Fibroblast of skin of right biceps (primary cell): ENCODE measurements at places on chromosomes 2 and 18.
A peak's percentile ranks its signal among the peaks of the same experiment; 100 is the strongest.

GRCh38 chr2:191922736-191923651 is 76.1 kb upstream of the CAVIN2 start:
- no peak for DNase-seq

GRCh38 chr2:133434959-133435668 is 133.1 kb downstream of the NCKAP5 start:
- peak; percentile 72 for DNase-seq

- DNase-seq, result no peak
Measured at GRCh38 chr2:221552291-221552690, 19.8 kb downstream of the EPHA4 start.

DNA sequence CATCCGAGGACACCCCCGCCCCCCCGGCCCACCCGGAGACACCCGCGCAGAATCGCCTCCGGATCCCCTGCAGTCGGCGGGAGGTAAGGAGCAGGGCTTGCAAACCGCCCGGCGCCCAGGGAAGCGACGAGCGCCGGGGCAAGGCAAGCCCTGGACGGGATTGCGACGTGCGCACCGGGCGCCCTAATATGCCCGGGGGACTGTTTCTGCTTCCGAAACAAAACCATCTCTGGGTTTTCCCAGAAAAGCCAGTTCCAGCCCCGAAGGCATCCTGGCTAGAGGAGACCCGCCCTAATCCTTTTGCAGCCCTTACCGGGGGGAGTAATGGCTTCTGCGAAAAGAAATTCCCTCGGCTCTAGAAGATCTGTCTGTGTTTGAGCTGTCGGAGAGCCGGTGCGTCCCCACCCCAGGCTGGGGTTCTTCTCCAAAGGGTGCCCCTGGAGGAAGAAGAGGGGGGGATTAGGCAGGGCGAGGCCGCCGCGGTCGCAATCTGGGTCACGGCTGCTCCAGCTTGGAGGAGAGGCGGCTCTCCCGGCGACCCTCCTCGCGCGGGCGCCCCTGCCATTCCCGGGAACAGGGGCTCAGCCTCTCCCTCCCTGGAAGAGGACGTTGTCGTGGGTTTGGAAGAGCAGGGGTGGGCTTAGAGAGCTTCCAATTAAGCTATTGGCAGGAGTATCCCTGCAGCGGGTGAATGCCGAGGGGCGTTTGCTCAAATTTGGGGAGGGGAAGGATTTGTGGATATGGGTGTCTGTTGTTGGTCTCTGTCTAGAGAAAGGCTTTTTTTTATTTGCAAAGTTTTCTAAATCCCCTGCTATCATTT is 521 bp downstream of the MYCN start:
- DNase-seq, result no peak

DNA sequence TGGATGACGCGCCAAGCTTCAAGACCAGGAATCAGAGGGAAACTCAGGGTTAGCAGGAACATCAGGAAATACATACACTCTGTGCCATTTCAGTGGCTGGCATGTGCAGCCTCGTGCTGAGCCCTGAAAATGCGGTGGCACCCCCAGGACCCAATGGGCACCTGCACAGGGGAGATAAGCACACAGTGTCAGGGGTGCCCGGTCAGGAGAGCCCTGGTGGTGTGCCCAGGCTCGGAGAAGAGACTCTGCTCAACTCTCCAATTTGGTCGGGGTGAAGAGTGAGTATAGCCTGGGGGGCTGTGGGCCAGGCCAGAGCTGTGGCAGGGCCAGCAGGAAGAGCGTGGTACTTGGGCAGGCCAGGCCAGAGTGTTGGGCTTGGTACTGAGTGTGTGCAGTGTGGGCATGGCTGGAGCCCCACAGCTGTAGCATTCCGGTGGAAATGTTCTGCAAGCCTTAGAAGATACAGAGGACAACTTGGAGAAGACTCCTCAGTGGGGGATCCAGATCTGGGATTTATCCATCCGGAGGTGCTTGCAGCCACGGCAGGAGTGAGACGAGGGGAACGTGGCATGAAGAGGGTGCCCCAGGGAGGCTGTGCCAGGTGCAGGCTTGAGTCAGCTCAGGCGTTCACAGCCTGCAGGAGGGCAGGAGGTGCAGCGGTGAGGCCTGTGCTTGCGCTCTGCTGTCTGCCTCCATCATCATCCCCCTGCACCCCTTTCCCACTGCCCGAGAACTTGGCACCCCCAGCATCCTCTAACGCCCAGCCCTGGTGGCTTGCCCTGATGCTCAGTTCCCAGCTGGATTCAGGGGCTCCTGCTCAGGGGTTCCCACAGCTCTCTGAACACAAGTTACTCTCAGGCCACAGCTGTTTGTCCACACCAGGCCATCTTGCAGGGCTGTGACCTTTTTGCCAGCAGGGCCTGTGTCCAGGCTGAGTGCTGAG is 451.7 kb upstream of the HS6ST1 start:
- no peak for DNase-seq

GRCh38 chr2:149027590-149028250 is 10.8 kb upstream of the LYPD6B start:
- DNase-seq, result no peak

DNA sequence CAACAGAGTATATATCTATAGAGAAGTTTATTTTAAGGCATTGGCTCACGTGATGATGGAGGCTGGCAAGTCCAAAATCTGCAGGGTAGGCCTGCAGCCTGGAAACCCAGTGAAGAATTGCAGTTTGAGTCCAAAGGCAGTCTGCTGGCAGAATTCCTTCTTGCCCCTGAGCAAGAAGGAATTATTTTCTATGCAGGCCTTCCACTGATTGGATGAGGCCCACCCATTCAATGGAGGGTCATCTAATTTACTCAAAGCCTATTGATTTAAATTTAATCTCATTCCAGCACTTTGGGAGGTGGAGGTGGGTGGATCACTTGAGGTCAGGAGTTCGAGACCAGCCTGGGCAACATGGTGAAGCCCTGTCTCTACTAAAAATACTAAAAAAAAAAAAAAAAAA is 30.4 kb upstream of the C18orf32 start:
- DNase-seq, result no peak

- peak; percentile 55 for DNase-seq
Measured at GRCh38 chr2:17303521-17303920, 214.7 kb downstream of the RAD51AP2 start.

- no peak for DNase-seq
Measured at GRCh38 chr2:215379948-215380347, 55.9 kb downstream of the FN1 start.

DNA sequence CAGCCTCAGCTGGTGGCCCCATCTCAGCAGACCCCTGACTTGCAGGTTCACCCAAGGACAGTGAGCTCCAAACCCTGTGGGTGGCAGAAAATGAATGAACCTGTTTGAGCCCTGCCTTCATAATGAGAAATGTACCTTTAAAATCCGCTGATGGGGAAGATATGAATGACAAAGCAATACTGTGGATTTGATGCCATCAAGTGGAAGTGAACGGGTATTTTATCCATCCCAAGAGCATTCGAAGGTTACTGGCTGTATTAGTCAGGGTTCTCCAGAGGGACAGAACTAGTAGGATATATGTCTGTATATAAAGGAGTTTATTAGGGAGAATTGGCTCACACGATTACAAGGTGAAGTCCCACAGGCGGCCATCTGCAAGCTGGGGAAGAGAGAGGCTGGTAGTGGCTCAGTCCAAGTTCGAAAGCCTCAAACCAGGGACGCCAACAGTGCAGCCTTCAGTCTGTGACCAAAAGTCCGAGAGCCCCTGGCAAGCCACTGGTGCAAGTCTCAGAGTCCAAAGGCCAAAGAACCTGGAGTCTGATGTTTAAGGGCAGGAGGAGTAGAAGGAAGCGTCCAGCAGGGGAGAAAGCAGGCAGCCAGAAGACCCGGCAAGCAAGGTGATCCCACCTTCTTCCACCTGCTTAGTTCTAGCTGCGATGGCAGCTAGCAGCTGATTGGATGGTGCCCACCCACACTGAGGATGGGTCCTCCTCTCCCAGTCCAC is 32.1 kb downstream of the TOGARAM2 start:
- DNase-seq, result no peak

GRCh38 chr2:171592036-171592555 is 69.8 kb downstream of the CYBRD1 start:
- no peak for DNase-seq

DNA sequence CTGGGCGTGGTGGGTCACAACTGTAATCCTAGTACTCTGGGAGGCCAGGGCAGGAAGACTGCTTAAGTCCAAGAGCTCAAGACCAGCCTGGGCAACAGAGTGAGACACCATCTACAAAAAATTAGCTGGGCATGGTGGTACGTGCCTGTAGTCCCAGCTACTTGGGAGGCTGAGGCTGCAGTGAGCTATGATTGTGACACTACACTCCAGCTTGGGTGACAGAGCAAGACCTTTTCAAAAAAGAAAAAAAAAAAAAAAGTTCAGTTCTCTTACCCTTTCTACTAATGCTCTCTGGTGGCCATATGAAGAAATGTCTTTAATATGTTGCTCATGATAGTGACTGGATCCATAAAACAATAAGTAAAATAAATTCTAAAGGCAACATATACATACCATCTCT is 14.9 kb downstream of the TYW5 start:
- DNase-seq, result peak; percentile 20

DNA sequence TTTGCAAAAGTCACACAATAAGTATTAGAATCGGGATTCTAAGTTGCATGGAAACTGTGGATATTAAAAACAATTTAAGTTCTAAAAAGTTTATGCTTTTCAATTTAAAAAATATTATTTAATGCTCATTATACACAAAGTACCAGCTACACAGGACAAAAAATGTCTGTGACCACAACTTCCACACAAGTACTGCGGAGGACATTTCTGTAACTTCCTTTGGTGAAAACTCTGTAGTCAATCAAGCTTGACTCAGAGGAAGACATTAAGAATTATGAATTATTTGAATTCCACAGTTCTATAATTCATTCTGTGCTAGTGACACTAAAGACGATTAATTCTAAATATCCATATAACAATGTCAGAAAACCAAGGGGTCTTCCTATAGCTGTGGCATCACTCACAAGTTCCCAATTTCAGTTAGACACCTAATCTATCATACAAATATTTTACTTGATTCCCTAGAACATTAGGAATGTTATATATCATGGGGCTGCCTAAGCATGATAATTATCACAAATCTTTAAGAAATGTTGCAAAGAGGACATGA is 120.5 kb downstream of the AFF3 start:
- DNase-seq, result peak; percentile 73

DNA sequence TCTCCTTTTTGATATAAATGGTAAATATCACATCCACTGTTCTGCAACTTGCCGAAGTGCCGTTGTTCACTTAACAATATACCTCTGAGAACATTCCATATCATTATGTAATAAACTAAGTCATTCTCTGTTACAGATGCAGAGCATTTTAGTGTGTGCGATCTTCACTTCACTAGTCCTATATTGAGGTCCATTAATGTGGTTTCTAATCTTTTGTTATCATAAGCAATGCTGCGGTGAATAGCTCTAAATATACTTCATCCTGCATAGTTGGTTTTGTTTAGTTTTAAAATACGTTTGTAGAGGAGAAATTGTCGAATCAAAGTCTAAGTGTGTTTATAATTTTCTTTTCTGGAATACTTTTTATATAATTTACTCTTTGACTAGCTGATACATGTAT is 280.3 kb upstream of the TRIB2 start:
- DNase-seq, result no peak

DNA sequence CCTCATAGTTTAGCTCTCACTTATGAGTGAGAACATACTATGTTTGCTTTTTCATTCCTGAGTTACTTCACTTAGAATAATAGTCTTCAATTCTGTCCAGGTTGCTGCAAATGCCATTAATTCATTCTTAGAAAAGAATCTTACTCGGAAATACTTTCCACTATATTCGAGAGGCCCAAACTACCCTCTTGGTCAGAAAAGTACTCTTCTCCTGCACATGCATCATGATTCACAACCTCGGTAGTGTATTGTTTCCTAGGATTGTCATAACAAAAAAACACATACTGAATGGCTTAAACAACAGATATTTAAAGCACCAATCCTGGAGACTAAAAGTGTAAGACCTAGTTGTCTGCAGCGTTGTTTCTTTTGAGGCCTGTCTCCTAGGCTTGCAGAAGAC is 364.0 kb upstream of the SLC14A2 start:
- DNase-seq, result peak; percentile 32

GRCh38 chr2:229922449-229923386 is at the start of gene FBXO36:
TSS of gene FBXO36 (plus strand) at chr2:229922503. CDS start at chr2:229922514, 11 bp downstream.
- DNase-seq, result peak; percentile 64

- DNase-seq, result peak; percentile 79
Measured at GRCh38 chr2:200756618-200757321, 54.9 kb upstream of the BZW1 start.

GRCh38 chr18:77314511-77314910 is 64.9 kb downstream of the GALR1 start:
- no peak for DNase-seq

DNA sequence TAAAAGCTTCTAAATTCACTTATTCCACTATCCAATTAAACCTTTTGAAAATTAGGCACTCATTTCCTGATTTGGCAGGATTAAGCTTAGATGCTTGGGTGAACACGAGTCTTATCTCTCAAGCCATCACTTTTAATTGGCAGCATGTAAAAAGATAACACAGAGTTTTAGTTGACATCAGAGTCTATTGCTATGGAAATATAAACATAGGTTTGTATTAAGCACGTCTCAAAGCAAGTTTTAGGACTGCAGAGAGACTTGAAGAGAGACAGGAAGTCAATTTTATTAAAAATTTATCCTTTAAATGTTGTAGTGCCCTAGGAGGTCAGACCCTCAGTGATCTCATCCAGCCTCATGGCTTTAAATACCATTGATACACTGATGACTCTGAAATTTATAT is 5.6 kb downstream of the RBKS start:
- DNase-seq, result no peak

DNA sequence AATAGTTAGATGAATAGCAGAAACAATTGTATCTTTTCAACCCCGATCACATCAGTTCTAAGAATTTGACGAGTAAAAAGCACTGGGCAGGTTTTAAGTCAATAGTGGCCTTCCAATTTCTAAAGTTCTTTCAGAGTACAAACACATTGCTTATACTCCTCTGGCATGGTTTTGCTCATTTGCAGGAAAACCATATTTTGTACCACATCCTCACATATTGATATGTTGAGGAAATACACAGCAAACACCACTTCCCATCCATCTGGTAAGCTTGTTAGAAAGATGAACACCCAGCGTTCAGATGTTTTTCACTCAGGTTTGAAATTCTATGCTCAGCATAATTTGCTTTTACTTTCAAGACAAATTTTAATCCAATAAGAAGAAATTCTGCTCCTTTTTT is 344.6 kb upstream of the ACVR2A start:
- no peak for DNase-seq

- peak; percentile 64 for DNase-seq
Measured at GRCh38 chr2:227106845-227107759, 56.9 kb downstream of the COL4A4 start.

- no peak for DNase-seq
Measured at GRCh38 chr18:59279722-59280121, 6.5 kb upstream of the RAX start.

DNA sequence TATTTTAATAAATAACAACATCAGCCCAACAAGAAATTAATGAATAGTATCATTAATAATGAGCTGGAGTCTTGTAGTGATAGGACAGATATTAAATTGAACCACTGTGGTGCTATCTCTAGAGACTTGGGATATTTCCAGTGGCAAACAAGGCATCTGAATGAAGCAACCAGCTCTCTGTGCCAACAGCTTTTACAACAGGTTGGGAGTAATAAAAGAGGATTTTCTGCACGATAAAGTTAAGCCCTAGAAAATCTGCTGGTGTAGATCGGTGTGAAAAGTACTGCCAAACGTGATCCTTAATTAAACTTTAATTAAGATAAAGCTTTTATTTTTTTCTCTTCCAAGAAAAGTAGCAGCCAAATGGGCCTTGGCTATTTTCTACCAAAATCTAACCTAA is 385.5 kb downstream of the NR4A2 start:
- DNase-seq, result no peak
